ENCODE measurements at places on chromosomes 2 and 18.

DNA sequence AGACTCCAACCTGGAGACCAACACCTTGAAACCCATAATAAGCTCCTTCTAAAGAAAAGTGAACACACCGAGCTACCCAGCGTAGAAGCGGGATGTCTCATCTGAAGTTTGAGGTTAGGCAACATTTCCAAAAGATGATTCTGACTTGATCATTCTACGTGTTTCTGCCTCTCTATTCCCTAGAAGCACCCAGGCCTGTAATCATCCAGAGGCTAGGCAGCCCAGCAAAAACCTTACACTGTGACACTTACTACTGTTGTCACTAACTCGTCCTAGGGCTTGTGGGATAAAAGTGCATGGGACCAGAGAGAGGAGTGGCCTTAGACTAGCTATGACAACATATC is 1.4 kb downstream of the ZBTB14 start:
- DNase-seq, result no peak

DNA sequence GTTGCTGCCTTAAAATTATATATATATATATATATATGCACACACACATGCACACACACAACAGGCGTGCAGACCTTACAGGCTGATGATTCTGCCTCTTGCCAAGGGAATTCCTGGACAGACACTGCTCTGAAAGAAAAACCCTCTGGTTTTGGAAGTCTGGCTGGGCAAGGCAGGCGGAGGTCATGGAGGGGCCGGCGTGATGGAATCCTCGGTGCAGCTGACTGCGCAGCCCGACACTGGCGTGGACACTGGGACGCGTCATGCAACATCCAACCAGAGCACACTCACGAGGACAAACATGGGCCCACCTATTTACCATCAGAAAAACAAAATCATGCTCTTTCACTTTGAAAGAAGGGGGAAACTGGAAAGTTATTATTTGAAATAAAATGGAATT is 235.3 kb downstream of the ZNF516 start:
- no peak for DNase-seq

DNA sequence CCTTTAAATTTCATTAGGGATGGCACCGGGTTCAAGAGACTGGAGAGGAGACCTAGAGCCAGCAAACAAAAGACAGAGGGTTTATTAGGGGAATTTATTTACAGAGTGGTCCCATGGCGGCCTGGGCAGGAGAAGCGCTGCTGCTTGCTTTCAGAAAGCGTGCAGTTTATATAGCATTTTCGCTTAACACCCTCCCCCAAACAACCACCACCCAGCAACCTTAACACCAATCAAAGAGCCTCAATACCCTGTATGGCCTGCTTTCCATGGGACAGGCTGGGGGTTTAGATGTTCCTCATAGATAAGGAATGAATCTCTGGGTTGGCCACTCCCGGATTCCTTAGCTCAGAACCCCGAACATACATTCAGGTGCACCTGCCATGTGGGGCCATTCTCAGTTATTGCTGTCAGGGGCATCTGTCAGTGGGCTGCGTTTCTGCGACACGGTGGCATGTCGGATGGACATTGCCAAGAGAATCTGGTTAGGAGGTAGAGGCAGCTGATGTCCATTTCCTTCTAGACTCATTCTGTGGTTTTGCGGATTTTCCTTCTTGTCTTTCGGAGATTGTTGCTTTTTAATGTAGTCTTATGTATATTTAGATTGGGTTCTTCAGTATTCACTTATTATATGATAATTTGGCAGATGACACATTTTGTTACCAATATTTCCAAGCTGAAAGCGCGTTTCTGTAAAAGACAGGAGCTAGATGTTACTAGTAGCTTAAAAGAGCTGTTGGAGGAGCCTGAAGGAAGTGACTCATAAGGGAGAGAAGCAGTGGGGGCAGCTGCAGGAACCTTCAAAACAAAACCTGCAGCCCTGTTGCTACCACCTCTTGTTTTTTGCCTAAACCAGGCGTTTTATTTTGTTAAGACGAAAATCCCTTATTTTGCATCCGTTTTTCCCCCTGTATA is 7.2 kb downstream of the AGAP1 start:
- DNase-seq, result peak; percentile 18

DNA sequence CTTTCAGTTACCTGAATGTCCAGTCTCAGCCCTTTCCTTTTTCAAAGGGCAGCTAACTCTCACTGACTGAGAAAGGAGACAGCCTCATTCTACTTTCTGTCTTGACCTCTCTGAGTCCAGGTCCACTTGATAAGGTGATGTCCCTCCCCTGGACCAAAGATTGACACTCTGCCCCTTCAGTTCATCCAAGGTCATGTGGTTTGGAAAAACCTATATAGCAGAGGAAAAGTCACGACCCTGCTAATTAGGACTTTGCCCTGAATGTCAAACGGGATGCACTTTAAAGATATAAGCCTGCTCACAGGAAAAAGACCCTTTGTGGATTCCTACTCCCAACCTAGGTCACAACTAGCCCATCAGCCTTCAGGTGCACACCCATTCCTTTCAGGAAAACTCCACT is 208.3 kb downstream of the AGPS start:
- no peak for DNase-seq

DNA sequence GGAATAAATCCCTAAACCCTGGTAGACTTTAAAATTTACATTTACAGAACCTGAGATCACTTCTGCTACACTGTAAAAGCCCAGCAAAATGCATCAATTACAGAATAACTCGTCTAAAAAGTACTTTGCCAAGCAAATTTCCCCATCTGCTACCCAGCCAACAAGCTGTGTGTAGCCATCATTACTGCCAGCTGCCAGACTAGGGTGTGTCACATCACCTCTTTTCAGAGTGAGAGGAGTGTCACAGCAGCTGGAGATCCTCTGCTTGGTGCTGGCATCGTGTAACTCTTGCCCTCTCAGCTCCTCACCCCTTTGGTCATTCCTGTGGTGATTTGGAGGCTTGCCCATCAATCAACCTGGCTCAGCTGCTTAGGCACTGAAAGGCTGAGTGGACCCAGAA is 340.4 kb upstream of the MMADHC start:
- DNase-seq, result no peak

DNA sequence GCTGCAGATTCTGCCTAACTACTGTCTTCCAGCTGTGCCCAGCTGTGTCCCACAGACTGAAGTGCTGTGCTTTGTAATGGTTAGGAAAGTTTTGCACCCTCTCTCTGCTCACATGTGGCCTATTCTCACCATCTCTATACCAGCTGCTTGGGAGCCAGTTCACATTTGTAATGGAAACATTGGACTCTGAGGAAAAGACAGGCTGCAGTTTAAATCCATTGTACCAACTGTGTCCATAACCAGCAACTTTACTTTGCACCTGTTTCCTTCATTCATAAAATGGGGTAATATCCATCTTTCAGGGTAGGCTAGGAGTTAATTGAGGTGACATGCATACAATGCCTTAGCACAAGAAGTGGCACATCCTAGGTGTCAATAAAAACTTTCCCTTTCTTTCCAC is 344.0 kb downstream of the TNS1 start:
- no peak for DNase-seq

GRCh38 chr2:55301277-55301676 is 32.2 kb upstream of the MTIF2 start:
- DNase-seq, result no peak

DNA sequence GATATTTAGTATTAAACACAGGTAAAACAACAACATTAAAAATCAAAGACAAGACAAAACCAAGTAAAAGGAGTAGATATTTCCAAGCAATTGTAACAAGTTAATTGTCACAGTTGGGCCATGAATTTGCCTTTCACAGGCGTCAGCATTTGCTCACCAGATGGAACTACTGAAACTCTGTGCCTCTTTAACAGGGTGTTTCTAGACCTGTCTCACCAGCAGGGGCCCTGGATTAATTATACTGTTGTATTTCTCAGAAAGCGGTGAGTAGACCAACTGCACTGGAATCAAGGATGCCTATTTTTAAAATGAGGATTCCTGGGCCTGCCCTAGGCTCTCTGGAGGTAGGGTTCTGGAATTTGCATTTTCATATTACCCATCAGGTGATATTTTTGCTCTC is 92.6 kb downstream of the UPP2 start:
- DNase-seq, result no peak

DNA sequence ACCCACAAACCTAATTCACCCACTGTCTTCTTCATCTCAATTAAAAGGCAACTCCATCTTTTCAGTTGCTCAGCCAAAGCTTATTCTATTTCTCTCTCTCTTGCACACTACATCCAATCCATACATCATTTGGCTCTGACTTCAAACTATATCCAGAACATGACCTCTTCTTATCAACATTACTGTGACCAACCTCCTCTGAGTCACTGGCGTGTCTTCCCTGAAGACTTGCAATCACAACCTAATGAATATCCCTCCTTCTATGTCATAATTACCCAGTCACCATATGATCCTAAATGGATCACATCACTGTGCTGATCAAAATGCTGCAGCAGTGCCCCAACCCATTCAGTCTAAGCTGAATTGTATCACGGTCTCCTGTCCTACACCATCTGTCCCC is 22.6 kb upstream of the SULT1C3 start:
- DNase-seq, result no peak

DNA sequence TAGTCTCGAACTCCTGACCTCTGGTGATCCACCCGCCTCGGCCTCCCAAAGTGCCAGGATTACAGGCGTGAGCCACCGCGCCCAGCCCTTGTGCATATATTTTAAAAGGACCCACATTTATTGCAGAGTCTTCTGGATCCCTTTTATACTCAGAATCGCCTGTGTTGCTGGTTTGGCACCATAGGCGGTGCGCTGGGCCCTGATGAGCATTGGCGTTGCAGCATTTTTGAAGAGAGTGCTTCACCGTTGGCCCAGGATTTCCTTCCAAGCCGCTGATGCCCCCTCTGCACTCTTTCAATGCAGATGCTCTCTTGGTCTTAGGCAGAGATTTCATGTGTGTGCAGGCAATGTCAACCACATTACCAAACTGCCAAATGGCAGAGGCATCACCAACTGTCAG is 13.5 kb upstream of the TFCP2L1 start:
- DNase-seq, result no peak

GRCh38 chr2:47172156-47172921 is 17.2 kb upstream of the STPG4 start:
- no peak for DNase-seq

GRCh38 chr2:149611100-149611820 is 23.7 kb upstream of the MMADHC start:
- DNase-seq, result no peak

DNA sequence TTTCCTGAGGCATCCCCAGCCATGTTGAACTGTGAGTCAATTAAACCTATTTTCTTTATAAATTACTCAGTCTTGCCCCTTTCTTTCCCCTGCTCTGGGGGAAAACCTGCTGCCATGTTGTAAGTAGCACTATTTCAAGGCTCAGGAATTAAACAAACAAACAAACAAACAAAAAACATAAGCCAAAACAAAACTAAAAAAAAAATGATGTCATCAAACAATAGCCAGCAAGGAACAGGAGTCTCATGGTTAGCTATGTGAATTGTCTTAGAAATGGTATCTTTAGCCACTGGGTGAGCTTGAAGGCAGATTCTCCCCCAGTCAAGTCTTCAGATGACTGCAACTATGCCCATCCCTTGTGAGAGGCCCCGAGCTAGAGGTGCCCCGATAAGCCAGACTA is 823.4 kb upstream of the ZEB2 start:
- no peak for DNase-seq

- no peak for DNase-seq
These were observed 32.4 kb upstream of the MGAT4A start for GRCh38 chr2:98763209-98763951.

DNA sequence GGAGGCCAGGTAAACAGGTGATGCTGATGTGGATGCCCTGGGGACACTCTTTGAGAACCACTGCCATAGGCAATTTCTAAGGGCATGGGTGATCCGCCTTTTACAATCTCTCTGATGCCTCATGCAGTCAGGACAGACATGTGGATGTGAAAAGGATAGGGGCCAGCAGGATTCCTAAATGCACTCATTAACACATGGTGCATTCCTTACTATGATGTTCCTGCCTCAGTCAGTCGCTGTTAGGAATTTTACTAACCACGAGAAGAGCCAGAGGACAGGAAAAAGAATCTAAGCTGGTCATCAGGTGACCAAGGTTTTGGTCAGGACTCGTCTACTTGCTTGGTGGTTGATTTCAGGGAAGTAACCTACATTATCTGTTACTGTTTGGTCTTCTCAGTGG is 191.0 kb downstream of the ARL4C start:
- no peak for DNase-seq

GRCh38 chr18:21110713-21111345 is 784 bp downstream of the ROCK1 start:
- DNase-seq, result no peak

- no peak for DNase-seq
These were observed 199.9 kb upstream of the PKDCC start for GRCh38 chr2:41847744-41848441.

- no peak for DNase-seq
These were observed 1238.0 kb upstream of the NRXN1 start for GRCh38 chr2:52269696-52270485.

- no peak for DNase-seq
These were observed 305.4 kb downstream of the AFF3 start for GRCh38 chr2:99836690-99837605.

All from NCI-H2227 treated with DMSO at 0.1 percent for 48 hours (cell line).